GM23338 (cell line): ENCODE measurements at places on chromosomes 5 and 9. TPM values are rescaled to one million over a fixed set of nuclear protein-coding genes. Genes with fewer than 3 reads are reported as not detected.

The FOXD4L4 gene
- polyA plus RNA-seq = not detected in 2 replicates

DNA sequence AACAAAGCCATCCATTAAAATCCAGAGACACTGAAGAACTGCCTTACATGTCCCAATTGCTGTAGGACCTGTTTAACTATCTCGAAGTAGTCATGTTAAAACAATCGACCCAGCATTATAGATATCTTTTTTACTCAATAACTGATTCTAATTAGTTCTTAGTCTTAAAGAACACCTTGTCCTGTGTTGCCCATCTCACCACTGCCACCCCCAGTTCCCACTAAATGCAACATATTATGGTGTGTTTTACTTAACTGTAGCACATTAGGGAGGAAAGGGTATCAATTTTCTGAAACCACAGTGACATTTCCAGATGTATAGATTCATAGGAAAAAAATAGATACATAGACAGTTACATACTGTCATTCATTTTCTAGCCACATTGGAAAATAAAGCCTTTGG is 221.2 kb downstream of the MEF2C start:
- DNase-seq = no peak

DNA sequence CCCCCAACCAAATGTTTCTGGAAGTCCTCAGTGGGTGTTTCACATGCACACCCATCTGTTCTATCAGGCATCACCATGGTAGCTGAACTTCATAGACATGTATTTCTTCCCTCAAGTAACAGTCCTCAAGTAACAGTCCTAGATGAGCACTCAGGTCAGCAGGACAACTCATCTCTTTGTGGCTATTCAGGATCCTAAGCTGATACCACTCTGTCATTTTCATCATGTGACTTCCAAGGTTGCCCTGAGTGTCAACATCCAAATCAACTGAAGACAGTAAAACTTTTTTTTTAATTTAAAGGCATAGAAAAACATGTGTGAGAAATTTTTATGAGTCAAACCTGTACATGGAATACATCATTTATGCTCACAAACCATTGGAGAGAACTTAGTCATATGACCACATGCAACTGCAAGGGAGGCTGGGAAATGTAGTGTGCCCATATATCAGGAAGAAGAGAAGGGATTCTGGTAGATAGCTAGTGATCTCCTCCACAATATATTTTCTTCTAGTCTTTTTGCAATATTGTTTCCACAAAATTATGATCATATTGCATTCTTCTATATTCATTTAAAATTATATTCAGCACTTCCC is 64.2 kb upstream of the FST start:
- no peak for DNase-seq

GRCh38 chr5:95035891-95036685 is 248.8 kb downstream of the MCTP1 start:
- no peak for DNase-seq

DNA sequence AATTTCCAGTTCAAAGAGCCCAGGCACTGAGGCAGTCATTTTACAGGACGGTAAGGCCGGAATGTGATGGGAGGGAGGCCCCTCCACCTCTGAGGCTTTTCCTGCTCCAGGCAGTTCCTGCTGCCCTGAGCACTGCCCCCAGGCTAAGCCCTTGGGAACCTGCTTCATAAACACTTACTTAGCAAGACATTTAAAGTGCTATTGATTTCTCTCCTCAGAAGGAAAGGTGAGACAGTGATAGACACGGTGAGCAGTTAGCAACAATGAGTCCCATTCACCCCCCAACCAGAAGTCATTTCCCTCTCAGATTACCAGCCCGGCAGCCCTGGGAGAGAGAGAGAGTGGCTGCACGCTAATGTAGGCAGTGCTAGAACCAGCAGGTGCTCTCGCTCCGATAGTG is 462.5 kb downstream of the SPOCK1 start:
- DNase-seq = peak; percentile 72

DNA sequence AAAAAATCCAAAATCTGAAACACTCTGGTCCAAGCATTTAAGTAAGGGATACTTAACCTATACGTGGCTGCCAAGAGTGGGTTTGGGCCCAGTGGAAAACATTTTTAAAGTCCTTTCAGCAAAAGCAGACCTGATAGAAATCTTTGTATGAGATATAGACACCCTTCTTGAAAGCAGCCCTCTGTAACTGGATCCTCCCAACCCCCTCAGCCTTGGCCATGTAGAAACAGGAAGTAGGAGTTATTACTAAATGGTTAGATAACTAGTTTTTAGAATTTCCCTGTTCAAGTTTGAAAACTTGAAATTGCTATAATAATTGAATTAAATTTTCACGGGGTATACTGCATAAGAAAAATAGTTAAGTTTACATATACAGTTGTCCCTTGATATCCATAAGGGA is 111.3 kb upstream of the PCA3 start:
- no peak for DNase-seq

The ARSK gene
- 40.8 and 43.7 TPM in 2 replicates for polyA plus RNA-seq

The ADRA1B gene
- not detected in 2 replicates for polyA plus RNA-seq

The DNAI1 gene
- polyA plus RNA-seq = 0.82 and 1.1 TPM in 2 replicates

The DOCK2 gene
- polyA plus RNA-seq = 3.7 and 5.5 TPM in 2 replicates
